ENCODE measurements at places on chromosomes 6 and 20.

GRCh38 chr20:18628330-18628920 lies 40.6 kb downstream of the DTD1 start:
- DNase-seq: no peak

GRCh38 chr20:52105442-52106422 lies 85.8 kb downstream of the ZFP64 start:
- DNase-seq: no peak

GRCh38 chr6:144845186-144845585 lies 560.1 kb downstream of the UTRN start:
- no peak for DNase-seq

DNA sequence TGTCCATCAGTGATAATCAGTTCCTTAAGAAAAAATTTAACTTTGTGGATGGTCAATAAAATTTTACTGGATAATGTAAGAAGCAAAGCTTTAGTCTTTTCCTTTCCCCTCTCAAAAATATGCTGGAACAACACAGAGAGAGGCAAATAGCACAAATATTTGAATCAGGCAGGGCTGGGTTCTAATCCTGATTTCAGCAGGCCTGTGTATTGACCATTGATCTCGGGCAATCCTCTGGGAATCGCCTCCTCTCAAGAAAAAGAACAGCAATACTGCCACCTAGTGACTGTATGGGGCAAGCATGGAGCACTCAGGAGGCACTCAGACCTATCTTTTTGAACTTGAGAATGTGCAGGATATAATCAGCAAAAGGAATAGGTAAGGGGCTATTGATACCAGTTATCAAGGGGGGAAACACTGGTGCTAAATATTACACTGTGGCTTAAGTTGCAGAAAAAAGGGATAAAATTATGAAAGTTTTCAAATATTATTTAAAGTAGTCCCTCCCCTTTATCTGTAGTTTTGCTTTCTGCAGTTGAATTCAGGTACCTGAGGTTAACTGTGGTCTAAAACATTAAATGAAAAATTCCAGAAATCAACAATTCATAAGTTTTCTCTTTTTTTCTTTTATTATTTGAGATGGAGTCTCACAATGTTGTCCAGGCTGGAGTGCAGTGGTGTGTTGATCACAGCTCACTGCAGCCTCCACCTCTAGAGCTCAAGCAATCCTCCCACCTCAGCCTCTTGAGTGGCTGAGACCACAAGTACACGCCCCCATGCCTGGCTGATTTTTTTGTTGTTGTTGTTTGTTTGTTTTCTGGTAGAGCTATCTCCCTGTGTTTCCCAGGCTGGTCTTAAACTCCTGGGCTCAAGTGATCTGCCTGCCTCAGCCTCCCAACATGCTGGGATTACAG lies 91.8 kb upstream of the NHSL1 start:
- DNase-seq: peak; percentile 62

GRCh38 chr6:53399027-53399344 lies 50.2 kb upstream of the ELOVL5 start:
- DNase-seq: no peak

- DNase-seq: no peak
Observed at GRCh38 chr6:68326762-68327161, 308.3 kb upstream of the ADGRB3 start.

- no peak for DNase-seq
Observed at GRCh38 chr20:57122536-57123489, 143.6 kb downstream of the BMP7 start.

DNA sequence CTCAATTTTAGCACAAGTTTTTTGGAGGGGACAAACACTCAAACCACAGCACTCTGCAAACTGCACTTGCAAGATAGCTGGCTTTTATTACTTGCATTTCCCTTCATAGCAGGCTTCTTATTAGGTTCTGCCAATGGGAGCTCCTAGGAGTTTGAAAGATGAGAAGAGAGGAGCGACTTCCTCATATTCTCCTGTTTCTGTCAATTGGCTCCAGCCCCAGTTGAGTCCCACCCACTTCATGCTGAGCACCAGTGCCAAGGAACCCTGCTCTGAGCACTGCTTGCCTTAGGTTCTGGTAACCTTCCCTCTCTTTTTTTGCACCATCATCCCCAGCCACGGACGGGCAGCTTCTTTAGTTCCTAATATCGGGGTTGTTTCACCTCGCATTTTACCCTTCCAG lies 67.9 kb downstream of the PSMB1 start:
- DNase-seq: no peak

Measured in inflammatory macrophage (primary cell).